ENCODE measurements at places on chromosomes 13 and 19.

GRCh38 chr19:1287354-1288225, 1.9 kb downstream of the EFNA2 start:
- DNase-seq, result no peak

DNA sequence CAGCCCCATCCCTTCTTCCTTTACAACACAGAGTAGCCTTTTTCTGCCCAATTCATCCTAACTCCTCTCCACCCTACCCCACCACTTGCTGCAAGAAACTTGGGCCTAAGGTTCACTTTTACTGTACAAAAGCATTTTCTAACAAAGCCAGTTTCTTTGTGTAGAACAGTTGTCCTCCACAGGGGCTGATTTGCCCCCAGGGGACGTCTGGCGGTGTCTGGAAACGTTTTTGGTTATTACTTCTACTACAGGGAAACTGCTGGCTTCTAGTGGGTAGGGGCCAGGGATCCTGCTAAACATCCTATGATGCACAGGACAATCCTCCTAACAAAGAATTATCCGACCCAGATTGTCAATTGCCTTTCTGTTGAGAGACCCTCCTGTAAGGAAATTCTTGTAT, 7.3 kb upstream of the LMO7 start:
- DNase-seq, result no peak

GRCh38 chr13:41691274-41691673, 233.9 kb downstream of the RGCC start:
- no peak for DNase-seq

- no peak for DNase-seq
These were observed 328.6 kb downstream of the SLITRK5 start for GRCh38 chr13:87999788-88000187.

DNA sequence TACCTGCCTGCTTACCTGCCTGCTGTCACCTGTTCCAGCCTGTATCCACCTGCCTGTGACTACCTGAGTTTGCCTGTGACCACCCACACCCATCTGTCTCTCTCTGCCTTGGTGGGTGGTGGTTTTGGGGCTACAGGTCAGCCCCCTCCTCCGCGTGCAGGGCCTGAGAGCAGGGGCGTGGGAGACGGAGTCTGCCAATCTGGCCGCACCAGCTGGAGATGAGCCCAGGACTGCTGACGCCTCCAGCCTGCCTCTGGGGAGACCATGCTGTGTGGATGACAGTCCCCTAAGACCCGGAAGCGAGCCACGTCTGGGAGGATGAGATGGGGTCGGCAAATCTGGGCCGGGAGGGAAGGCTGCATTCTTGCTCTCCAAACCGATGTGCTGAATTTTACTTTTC, 15.9 kb upstream of the KCTD15 start:
- no peak for DNase-seq

GRCh38 chr13:77384999-77385398, 58.1 kb upstream of the MYCBP2 start:
- no peak for DNase-seq

- DNase-seq, result no peak
These were observed 145.5 kb upstream of the MAB21L1 start for GRCh38 chr13:35621989-35622388.

Data from Right ventricle myocardium superior (tissue), 1 donor.